Occipital lobe (tissue), 3 donors: ENCODE measurements at places on chromosomes 4 and X. TPM values are rescaled to one million over a fixed set of nuclear protein-coding genes. Genes with fewer than 3 reads are reported as not detected.

DNA sequence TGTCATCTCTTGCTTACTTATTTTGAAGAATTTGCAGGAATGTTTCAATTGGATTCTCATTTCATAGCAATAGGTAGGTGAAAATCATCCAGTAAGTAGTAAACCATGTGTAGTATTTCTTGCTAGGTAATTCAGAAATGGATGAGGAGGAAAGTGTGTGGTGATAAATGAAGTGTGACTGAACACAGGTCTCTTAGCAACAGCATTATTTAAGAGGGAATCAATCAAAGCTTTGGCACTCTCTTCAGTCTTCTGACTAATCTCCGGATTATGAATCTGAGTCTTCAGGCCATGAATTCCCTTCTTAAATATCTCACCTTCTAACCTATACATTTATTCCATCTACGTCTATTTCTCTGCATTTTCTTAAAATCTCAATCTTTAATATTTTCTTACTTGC, 55.8 kb upstream of the ARHGAP24 start:
- no peak for DNase-seq

DNA sequence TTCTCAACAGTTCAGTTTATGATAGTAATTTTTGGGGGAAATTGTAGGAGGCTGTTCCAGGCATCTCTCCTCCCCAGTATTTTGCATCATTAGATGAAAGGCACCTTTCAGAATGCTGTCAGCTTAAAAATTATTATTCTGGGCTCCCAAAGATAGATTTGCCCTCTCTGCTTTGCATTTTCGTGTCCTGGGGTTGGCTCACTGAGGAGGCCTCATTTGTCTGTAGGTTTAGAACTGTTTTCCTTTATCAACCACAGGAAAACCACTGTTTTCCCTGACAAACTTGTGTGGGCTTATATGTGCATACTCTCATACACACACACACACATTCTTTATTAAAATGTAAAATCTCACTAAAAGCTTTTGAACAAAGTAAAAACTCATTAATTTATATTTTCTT, 197.2 kb upstream of the VCX3A start:
- DNase-seq = no peak

GRCh38 chrX:29488919-29489318, 726.4 kb upstream of the MAGEB2 start:
- DNase-seq = no peak

GRCh38 chr4:139664442-139664841, 1.2 kb upstream of the MGST2 start:
- no peak for DNase-seq

DNA sequence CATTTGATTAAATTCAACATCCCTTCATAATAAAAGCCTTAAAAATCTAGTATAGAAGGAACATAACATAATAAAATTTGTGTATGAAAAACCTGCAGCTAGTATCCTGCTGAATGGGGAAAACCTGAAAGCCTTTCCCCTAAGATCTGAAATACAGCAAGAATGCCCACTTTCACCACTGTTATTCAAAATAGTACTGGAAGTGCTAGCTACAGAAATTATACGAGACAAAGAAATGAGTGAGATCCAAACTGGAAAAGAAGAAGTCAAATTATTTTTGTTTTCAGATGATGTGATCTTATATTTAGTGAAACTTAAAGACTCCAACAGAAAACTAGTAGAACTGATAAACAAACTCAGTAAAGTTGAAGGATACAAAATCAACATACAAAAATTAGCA, 152.9 kb downstream of the RTL3 start:
- DNase-seq = no peak

DNA sequence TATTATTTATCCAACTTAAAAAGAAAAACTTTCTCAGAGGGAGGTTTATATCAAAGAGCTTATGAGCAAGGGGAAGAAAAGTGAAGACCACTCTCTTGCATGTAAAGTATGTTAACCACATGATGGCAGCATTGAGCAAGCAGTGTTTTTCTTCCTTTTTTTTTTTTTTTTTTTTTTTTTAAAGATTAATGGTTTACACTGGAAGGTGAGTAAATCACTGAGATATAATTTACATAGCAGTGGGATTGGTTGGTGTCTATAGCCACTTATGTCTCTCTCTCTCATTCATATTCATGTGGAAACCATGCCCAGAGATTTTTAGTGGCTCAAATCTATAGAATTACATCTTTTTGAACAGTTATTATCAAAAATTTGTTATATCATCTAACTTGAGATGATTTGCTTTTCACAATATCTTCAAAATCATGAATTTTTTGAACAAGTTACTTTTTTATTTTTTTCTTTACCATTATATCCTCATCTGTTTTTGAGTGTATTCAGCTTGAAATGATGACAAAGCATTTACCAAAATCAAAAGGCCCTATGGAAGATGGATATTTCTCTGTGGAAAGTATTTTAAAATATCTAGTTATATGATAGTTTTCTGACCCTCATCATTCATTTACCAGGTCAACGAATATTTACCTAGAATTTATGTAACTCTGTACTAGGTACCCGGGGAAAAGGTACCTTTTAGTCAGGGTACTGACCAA, 31.6 kb downstream of the MTHFD2L start:
- DNase-seq = no peak

Gene SOD3
- not detected for total RNA-seq

Gene SPANXA1
- not detected for total RNA-seq
